ENCODE measurements at places on chromosomes 5 and 9.

GRCh38 chr9:91817106-91817492, 132.9 kb downstream of the ROR2 start:
- no peak for DNase-seq

- DNase-seq: no peak
Observed at GRCh38 chr5:128341056-128341455, 197.0 kb downstream of the FBN2 start.

DNA sequence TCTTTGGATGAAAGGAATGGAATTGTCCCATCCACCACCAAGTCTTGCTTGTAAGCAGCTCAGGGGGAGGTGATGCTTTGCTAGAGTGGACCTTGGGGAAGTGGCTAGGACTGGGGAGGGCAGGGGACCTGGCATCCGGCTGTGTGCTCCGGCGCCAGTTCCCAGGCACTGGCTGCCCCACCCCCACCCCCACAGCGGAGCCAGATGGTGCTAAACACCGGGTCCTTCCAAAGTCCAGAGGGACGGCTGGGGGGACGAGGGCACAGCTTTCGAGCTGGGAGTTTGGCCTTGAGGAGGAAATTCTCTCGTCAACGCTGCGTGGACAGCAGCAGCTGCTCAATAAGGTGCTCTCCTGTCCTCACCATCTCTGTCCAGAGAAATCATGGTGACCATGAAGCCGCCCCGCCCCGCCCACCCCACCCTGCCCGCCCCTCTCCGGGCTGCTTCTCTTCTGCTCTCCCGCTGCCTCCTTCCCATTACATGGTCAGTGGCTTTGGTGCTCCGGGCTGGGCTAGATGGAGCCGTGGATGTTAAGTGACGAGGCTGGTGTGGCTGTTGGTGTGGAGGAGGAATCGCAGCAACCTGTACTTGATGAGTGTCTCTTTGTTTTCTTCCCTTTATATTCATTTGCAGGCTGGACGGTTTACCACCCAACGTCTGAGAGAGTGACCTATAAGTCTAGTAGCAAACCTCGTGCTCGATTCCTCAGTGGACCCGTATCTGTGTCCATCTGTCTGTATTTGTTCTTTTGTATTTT, 115.7 kb downstream of the WNK2 start:
- DNase-seq: no peak

DNA sequence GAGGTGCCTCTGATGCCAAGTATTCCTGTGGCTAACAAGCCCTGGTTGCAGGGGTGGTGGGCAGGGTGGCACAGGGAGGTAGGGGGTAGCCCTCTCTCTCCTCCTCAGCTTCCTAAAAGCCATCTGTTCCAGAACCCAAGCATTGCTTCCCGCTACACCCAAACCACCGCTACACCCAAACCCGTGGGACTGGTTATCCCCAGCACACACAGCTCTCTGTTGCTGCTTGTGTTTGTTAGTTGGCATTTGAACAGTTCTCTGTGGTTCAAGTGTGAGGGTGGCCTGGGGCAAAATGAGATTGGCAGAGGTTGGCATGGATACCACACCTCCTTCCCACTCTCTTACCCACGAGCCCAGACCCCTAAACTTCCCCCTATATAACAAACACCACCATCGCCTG, 40.4 kb downstream of the SPARC start:
- no peak for DNase-seq

DNA sequence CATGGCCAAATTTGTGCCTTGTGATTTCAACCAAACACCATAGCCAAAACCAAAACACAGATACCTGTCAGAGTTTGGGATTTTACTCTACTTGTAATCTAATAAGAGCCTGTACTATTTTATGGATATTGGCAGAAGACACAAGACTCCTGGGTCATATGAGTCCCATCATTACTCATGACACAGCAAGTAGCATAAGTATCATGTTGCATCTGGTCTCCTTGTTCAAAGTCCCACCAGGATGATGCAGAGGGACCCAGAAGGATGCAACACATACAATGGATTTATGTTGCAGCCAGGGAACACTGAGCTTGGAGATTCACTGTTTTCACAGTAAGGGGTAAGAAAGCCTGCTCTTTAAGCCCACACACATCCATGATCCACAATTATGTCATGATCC, 13.2 kb upstream of the ACO1 start:
- no peak for DNase-seq

- no peak for DNase-seq
Observed at GRCh38 chr5:56876327-56876726, 33.1 kb upstream of the SETD9 start.

- DNase-seq: no peak
Observed at GRCh38 chr9:133658442-133659431, 22.6 kb downstream of the DBH start.

- no peak for DNase-seq
Observed at GRCh38 chr5:16691731-16692130, 74.9 kb upstream of the RETREG1 start.

GRCh38 chr5:168798065-168799023, 219.2 kb upstream of the PANK3 start:
- DNase-seq: no peak

GRCh38 chr9:108257382-108257781, 598.4 kb downstream of the ACTL7B start:
- no peak for DNase-seq

DNA sequence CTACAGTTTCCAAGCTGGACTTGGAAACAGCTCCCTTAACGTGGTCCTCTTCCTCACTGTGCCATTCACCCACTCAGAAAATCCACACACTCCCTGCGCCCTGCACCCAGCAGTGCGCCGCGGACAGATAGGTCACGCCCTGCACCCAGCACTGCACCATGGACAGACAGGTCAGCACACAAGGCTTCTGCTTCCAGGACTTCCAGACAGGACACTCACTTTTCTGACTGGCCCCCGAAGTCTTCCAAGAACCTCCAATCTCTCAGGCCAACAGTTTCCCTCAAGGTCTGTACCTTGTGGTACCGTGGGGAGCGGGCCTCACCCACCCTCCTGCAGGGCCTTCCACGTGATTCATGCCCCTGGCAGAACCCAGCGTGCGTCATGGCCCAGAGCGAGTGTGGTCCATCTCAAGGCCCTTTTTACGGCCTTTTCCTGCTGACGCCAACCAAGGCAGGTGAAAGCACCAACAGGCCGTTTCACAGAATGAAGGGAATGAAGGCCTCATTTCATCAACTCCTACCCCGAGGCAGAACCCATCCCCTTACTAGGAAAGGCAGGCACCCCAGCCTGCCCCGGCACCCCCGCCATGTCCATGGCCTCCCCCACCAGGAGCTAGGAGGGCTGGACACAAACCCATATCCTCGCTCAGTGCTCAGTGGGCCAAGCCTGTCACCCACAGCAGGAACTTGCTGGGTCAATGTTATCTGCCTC, 17.3 kb downstream of the VAV2 start:
- DNase-seq: no peak

DNA sequence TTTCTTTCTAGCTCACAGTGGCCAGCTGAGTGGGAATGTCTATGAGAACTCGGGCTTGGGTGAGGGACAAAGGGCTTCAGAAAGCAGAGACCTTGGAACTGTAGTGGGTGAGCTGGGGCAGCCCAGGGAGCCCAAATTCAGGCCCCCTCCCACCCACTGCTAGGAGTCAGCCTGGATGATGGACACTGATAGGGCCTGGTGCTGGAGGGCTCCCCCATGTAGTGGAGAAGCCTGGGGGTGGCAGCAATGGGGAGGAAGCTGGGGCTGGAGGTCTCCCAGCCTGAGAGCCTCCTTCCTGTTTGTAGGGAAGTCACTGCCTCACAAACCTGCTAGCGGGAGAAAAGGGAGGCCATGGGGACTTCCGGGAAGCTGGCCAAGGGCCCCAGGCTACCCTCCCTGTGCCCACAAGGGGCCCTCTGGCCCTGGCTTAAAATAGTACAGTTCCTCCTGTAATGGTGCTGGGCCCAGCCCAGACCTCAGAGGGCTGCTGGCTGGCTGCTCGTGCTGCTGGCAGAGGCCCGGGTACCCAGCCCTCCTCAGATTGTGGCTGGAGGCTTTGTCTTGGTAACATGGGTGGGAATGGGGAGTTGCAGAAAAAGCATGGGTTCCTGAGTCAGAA, 6.3 kb upstream of the NR5A1 start:
- no peak for DNase-seq

DNA sequence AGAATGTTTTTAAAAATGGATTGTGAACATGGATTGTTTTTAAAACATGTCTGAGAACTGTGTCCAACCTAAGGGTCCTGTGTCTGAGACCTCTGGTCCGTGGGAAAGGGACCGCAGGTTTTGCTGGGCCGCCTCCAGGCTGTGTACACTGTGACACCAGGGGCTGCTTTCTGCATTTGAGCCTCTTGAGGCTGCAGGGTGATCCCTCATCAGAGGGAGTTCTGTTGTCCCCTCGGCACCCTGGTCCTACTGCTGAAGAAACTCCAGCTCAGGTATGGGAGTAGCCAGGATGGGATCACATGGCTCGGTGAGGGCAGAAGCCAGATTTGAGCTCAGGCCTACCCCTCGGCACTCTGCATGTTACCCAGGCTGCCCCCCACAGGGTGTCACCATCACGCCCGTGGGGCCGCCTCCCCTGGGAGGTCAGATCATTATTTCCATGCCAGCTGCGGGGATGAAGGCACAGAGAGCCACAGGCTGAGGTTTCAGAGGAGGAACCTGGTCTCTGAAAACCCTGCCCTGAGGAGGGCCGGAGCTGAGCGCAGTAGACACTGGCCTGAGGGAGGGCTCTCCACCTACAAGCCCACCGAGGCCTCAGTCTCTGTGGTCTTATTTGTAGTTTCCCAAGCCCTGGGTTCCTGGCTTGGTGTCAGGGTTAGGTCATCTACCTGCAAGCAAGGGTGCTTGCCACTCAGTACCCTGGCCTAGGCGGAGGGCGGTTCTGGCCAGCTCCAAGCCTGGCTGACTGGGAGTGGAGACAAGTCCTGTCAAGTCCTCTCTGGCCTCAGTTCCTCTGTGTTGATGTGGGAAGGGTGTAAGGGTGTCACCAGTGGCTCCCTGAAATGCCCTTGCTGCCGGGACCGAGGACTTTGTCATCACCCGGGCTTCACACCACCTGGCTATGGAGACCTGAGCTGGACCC, 2.8 kb downstream of the PRR7 start:
- no peak for DNase-seq

Data from iPS DF 19.7 (cell line).